Small intestine (tissue), 16 donors: ENCODE measurements at places on chromosomes 11 and 22. TPM values are rescaled to one million over a fixed set of nuclear protein-coding genes. Genes with fewer than 3 reads are reported as not detected.

- H3K4me3 ChIP-seq = no peak overlapping the region
- peaks cover 6% of the 10 kb centered on the region for H3K27me3 ChIP-seq
- no peaks in the 10 kb centered on the region for H3K36me3 ChIP-seq
- H3K27ac ChIP-seq = peak overlapping the region; percentile 82
Observed at GRCh38 chr11:709109-709997, 3.3 kb downstream of the EPS8L2 start.

INPP5J gene
- polyA plus RNA-seq = 14.1 TPM

GRCh38 chr11:103729617-103730016 is 306.8 kb upstream of the DDI1 start:
- H3K27me3 ChIP-seq = no peaks in the 10 kb centered on the region
- H3K27ac ChIP-seq = no peak overlapping the region
- H3K36me3 ChIP-seq = no peaks in the 10 kb centered on the region

PANX2 gene
- polyA plus RNA-seq = 0.36 TPM

CADM1 gene
- 10.9 TPM for polyA plus RNA-seq
